ENCODE measurements at places on chromosomes 2 and 18.

- no peak for DNase-seq
These were observed 494 bp upstream of the ROCK1 start for GRCh38 chr18:21112140-21112473.

DNA sequence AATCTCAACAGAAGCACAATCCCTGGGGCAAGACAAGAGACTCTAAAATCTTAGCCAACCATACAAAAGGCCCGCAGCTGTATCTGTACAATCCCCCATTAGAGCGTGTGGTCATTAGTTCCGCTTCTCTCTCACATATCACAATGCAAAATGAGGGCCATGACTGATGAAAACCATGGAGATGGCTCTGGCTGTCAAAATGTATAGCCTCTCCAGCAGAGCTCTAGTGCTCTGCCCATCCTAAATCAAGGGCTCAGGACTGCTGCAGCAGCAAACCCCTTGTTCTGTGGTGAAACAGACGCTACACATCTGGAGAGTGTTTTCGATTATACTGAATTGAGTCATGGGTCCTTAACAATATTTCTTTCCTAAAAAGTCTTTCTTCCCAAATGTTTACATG is 221.0 kb downstream of the PID1 start:
- DNase-seq = no peak

- no peak for DNase-seq
These were observed at the start of gene HOXD9 for GRCh38 chr2:176122683-176123410. TSS of gene HOXD9 (plus strand) at chr2:176122719. CDS start at chr2:176122769, 50 bp downstream.

- DNase-seq = no peak
These were observed 1.3 kb downstream of the DUSP28 start for GRCh38 chr2:240561325-240561971.

DNA sequence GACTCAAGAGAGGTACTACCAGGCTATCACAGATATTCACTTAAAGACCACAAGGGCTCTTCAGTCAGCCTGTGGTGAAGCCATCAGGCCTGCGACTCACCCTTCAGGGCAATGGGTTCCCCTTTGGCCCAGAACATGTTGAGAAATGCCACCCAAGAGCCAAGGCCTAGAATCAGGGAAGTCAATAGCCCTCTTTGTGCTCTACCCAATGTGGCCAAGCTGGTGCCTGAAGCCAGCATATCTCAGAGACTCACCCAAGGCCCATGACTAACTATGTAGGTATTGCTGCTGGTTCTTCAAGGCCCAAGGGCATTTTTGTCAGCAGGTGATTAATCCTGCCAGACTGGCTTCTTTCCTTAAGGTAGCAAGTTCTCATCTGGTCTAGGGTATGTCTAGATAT is 338.9 kb upstream of the SETBP1 start:
- no peak for DNase-seq

- DNase-seq = no peak
These were observed 33.0 kb downstream of the REEP1 start for GRCh38 chr2:86304416-86304815.

GRCh38 chr18:2486426-2486825 is 84.9 kb downstream of the METTL4 start:
- DNase-seq = no peak

- no peak for DNase-seq
These were observed 8.3 kb downstream of the ATG16L1 start for GRCh38 chr2:233259730-233260129.

- no peak for DNase-seq
These were observed 20.8 kb downstream of the ATF2 start for GRCh38 chr2:175147186-175147585.

DNA sequence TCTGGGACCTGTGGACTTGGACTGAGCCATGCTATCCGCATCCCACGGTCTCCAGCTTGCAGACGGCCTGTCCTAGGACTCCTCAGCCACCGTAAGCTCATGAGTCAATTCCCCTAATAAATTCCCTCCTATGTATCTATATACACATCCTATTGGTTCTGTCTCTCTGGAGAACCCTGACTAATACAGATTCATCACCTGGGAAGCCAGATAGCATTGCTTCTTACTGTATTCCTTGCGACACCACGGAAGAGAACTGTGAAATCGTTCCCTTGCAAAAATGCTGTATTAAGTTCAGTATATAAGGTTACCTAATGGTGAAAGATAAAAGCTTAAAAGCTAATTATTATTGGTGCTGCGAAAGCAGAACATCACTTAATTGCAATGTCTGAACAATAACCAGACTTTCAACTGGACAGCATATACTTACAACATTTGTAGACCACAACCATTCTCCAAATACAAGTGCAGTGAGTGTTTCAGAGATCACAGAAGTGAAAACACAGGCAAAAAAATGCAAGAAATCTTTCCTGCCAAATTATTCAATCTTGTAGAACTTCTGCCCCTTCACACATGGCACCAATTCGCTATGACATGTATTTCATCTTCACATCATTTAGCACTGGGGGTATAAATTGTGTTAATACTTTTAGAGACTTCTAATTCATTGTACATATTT is 352.9 kb downstream of the TXNL1 start:
- DNase-seq = no peak

DNA sequence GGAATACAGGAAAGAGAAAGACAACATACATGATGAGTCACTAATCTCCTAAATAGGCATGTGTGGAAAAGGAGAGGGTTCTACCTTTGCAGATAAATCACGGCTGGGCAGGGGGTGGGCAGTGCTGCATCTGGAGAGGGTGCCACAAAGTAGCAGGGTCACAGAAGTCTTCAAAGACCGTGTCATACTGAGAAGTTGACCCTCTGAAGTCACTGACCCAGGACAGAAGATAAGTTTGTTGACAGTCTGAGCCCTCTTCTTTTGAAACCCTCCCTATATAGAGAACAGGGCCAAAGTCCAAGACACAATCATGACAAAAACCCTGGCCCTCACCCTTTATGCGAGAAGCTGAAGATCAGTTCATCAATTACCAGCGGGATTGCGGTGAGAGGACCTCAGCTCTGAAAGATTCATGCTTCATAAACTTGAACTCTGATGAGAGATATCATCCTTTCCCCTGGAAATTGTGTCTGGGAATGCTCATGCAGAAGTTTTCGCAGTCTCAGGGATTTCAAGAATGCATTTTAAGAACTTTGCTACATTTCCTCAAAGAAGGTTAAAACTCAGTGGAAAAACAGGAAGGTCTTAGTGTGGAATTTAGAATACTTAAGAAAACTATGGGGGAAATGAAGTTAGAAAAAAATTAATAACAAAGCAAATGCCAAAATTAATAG is 129.5 kb downstream of the FAM124B start:
- no peak for DNase-seq

DNA sequence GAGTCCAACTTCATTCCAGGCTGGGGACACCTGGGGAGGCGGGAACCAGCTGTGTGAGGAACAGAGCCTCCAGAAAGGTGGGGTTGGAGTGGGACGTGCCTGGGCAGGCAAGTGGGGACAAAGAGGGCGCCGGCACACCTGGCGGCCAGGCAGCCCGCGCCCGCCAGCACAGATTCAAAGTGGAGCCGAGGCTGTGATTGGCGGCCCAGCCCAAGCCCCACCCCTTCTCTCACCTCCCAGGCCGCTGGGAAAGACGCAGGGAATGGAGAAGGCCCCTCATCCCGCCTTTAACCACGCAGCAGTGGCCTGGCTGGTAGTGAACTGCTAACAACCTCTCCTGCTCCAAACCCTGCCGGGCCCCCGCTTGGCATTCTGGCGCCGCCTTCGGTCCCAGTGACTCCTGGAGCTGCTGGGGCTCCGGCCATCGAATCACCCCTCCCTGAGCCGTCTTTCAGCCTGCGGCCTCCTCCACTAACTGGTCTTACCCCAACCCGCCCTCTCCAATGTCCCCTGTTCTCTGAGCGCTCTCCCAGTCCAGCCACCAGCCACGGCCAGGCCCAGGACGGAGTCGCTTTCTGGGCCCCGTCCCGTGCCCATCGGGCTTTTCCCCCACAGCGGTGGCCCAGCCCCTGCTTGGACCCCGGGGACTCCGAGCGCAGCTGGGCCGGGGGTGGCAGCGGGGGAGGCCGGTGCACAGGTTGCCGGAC is 27.9 kb upstream of the PTMA start:
- DNase-seq = no peak

DNA sequence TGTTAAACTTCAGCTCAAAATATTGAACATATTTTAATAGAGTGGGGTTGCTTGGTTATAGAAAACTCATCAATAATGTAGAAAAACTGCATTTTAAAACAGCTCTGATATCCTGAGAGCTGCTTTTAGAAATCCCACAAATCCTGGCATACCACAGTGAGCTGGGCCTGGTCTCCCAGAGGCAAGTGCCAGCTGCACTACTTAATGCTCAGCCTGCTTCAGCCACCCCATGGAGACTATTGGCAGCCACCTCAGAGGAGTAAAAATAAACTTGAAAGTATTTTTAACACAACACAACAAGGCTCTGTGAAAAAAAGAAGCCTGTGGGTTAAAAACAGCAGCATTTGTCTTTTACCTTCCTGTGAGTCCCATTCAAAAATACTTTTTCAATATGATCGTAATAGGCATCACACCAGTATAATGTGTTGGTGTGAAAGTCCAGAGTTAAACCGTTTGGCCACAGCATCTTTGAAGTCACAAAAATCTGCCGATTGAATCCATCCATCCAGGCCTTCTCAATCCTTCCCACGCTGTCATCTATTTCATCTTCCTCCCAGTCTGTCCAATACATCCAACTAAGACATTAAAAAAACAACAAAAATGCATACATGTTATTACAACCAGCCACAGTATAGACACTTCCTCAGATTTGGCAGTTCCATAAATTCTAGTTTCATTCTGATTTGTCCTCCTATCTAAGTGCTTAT is 1115.3 kb downstream of the LRP1B start:
- DNase-seq = no peak

DNA sequence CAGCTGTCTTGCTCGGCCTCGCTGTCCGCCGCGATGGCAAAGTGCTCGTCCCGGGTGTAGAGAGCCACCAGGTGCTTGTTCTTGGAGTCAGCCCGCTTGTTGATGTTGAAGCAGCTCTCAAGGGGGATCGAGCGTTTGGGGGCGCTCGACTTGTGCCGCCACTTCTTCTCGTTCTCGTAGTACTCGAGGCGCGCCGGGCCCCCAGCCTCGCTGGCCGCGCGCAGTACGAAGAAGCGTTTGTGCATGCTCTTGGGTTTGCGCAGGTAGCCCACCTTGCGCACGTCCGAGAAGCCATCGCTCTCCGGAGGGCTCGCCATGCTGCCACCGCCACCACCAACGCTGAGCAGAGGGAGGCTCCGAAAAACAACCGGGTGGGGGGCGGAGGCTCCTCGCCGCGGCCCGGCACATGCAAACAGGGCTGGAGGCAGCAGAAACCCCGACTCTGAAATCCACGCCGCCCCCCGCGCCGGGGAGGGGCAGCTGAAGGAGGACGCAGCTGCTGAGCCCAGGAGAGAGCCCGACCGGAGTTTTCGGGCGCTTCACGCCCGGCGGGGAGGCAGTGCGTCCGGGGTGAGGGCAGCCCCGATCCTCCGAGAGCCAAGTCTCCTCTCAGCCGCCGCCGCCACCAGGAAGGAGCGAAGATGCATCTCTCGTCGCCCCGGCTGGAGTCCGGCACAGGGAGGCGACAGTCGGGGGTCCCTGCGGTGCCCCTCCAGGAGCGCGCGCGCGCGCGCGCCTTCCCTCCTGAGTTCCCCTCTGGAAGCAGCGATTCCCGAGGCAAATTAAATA is 1.0 kb downstream of the IRS1 start:
- DNase-seq = peak; percentile 45

GRCh38 chr2:222504719-222505118 is 80.4 kb downstream of the SGPP2 start:
- DNase-seq = no peak

- no peak for DNase-seq
These were observed 217.6 kb upstream of the TANK start for GRCh38 chr2:160942476-160943142.

DNA sequence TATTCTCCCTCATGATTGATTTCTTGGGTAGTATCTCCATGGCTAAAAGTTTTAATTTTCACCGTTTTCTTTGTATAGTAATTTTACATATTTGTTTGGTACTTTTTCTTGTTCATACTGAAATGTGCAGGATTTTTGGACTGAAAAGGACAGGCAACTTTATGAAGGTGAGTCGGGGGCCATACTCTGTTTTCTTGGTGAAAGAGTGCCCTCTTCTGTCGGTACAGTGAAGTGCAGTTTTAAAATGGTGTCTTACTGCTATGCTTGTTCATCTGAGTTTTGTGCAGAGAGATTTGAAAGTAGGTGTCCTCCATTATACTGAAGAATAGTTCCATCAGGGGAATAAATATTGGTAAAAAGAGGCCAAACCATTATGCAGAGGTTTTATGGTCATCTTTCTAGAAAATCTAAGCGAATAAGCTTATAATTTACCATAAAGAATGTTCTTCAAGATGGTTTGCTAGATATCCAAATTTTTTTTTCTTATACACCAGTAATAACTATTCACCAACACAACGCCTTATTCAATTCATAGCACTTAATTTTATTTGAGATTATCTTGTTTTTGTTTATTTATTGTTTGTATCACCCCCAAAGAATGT is 8.7 kb upstream of the SERPINB13 start:
- no peak for DNase-seq

DNA sequence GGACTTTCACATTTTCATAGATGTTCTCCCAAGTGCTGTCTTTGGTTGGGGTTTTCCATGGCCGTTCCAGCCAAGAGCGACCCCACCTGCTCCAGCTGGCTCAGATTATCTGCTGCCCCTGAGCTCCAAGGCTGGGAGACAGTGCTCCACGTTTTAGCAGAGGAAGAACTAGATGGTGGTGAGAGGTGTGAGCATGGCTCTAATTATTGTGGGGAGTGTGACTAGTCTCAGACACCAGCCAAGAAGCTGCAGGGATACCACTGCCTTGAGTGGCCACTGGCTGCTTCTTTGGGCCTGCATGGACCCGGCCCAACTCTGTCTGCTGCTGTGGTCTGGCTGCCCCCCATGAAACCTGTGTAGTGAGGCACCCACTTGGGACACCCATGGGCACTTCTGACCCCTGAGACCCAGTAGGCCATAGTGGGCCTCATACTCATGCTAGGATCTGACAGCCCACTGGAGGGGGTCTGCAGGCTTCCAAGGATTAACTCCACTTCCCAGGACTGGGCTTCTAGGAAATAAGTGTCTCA is 2.8 kb upstream of the NCL start:
- DNase-seq = no peak

DNA sequence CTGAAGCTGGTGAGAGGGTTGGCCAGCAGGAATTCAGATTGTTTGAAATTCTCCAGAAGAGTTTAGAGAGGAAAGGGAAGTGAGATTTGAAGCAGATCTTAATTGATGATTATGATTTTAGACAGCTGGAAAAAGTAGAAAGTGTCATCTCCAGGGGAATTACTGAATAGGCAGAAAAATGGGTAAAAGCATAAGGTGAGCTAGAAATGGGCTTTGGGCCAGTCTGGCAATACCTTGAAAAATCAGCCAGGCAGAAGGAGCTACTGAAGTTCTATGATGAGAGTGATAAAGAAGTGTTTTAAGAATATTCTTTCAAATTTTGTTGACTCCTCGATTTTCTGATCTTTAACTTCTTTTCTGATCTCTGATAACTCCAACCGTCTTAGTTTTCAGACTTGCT is 172.9 kb upstream of the CCDC150 start:
- no peak for DNase-seq

DNA sequence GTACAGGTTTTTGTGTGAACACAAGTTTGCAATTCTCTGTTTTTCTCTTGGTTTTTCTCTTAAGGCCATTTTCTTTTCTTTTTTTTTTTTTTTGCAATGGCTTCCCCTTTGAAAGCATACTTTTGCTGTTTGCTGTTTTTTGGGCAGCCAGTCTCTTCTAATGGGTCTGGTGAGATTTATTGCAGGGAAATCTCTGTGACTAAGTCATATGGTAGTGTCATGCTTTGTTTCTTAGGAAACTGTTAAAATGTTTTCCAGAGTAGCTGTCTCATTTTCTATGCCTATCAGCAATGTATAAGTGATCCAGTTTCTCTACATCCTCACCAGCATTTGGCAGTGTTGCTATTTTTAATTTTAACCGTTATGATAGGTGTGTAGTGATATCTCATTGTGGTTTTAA is 27.9 kb upstream of the CDCA7 start:
- DNase-seq = no peak

GRCh38 chr2:146385031-146385430 is 1459.8 kb upstream of the ACVR2A start:
- no peak for DNase-seq

All from activated gamma-delta T cell treated with Interleukin-2 at 50 U/mL for 16 hours (primary cell).